CD4-positive, alpha-beta T cell treated with Interleukin-4 for 4 hours (primary cell): ENCODE measurements at places on chromosomes 6 and 20.

DNA sequence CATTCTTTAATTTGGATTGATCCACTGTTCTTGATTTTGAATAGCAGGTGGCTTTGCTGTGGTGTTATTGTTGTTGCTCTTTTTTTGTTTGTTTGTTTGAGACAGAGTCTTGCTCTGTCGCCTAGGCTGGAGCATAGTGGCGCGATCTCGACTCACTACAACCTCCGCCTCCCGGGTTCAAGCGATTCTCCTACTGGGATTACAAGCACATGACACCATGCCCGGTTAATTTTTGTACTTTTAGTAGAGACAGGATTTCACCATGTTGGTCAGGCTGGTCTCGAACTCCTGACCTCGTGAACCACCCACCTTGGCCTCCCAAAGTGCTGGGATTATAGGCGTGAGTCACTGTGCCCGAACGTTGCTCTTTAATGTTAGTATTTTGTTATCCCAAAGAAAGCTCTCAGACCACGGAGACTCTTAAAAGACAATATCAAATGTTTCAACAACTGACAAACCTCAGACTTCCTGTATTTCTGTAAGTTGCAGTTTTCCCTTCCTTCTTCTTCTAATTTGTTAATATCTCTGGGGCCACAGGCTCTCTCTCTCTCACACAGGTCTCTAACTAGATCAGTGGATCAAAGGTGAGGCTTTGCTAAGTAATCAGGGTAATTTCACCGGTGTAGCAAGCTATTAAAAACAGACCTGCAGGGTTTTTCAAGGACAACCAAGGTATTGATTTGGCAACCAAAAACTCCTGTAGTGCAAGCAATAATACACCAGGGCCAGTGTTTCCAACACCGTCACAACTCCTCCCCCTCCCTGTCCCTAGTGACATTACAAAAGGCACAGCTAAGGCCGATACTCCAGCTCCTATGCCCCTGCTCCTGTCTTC lies 48.8 kb upstream of the ZNF217 start:
- peak; percentile 72 for DNase-seq

- no peak for DNase-seq
These were observed 161.9 kb downstream of the TAF4 start for GRCh38 chr20:61903575-61904340.

DNA sequence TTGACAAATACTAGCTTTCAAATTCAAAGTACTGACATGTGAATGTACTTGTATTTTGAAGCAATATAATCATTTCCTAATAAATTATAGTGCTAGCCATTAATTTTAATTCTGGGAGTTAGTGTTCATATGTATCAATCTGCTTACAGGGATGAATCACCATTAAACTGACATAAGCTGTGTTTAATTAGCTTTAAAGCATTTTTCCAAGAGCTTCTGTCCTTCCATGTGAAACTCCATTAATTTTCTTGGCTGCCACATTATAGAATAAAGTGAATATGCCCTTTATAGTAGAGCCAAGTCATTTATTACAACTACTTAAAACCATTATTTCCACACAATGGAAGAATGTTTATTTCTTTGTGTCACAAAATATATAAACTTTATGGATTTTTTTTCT lies 150.8 kb downstream of the COL21A1 start:
- no peak for DNase-seq

GRCh38 chr6:143197377-143197776 lies 136.7 kb downstream of the AIG1 start:
- no peak for DNase-seq

GRCh38 chr20:51750037-51750769 lies 18.0 kb downstream of the ATP9A start:
- DNase-seq: no peak

DNA sequence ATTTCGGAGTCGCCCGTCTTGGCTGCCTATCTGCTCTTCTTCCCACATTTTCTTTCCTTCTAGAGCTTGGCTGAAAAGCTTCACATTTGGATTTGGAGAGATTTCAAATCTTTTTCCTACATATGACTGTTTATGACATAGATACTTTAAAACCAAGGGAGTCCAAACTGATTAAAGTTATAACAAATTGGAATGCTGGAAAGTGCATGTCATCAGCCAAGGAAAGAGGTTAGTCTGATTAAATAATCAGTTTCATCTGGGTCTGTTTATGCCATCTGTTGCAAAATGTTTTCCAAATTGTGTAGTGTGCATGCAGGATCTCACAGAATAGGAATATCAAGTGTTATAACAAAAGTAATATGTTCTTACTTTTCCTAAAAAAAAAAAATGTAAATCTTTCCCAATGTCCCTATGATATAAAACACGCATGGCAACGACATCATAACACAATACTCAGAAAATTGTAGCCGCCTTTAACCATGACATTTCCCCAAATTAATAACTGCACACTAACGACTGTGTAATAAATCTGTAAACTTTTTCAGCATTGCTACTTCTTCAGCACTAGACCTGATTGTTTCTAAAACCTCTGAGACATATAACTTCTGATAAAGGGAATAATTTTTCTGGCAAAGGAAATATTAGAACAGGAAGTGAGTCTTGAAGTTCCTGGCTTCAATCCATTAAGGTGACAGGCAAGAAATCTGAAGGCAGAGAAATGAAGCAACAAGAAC lies 230.2 kb upstream of the FOXQ1 start:
- DNase-seq: no peak

GRCh38 chr6:157466342-157466648 lies 85.3 kb downstream of the ZDHHC14 start:
- DNase-seq: no peak

DNA sequence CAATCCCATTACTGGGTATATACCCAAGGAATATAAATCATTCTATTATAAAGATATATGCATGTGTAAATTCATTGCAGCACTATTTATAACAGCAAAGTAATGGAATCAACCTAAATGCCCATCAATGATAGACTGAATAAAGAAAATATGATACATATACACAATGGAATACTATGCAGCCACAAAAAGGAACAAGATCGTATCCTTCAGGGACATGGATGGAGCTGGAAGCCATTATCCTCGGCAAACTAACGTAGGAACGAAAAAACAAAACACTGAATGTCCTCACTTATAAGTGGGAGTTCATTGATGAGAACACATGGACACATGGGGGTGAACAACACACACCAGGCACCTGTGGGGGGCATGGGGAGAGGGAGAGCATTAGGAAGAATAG lies 156.7 kb downstream of the RNGTT start:
- DNase-seq: no peak

DNA sequence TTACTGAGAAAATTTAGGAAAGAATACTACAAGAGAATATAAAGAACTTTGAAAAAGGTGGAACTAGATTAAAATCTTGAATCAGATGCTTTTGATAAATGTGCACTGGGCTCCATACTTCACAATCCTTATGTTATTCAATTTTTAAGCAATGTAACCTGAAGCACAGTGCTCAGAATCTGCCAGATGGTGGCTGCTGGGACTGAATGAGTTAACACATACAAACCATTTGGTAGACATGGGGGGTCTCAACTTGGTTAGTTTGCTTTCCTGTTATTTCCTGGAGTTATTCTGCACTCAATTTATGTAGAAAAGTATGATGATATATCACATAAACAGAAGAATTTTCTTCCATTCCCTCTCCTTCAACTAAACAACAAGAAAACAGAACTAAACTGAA lies 326.5 kb downstream of the RNGTT start:
- no peak for DNase-seq

DNA sequence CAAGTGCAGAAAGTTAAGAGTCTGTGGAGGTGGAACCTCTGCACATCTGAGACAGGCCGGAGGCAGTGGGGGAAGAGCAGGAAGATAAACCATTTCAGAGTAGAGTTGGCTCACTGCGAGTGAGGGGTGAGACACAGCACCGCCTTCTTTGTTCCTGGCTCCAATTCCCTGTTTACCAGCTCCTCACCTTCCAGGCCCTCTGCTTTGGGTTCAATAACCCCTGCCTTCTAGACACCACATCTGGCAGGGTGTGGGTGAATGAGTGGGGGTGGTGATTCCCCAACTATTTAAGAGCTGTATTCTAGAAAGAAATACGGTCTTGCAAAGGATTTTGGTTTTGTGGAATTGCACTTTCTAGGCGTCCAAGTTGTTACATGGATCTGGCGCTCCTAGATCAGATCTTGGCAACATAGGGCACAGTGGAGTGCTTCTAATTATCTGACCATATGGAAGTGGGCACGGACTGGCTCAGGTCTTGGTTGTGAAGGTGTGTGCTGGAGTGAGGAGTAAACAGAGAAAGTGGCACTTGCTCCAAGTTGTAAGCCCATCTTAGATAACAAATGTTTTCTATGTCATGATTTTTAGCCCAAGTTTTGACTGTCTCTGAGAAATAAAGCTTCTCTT lies 141.6 kb upstream of the NRN1 start:
- no peak for DNase-seq

DNA sequence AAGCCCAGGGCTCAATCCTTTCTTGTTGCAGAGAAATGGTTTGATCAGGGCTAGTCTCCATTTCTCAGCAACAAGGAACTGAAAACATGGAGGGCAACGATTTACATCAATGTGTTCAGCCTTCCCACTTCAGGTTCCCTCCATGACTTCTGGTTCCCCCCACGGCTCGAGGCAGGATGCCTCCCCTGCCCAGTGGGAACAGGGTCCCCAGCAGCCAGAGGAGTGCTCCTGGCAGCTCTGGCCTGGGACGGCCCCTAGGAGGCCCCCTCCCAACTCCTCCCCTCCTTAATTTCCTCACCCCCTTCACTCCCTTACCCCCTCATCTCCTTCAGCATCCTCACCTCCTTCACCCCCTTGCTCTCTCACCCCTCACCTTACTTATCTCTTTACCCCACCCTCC lies 283.8 kb downstream of the CDC5L start:
- no peak for DNase-seq
